ENCODE measurements at places on chromosomes 2 and 18.

DNA sequence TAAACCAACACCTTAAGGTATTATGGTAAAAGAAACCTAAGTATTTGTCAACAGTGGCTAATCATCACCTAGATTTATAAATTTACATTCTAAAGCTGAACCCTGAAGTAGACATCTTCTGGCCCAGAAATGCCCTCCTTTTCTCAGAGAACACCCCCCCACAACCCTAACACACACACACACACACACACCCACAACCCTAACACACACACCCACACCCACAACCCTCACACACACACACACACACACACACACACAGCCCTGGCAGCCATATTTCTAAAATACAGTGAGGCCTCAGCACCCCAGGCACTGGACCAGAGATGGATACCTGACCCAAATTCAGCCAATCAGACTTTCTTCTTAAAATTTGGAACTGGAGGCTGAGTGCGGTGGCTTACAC is 14.3 kb downstream of the SRBD1 start:
- no peak for DNase-seq

GRCh38 chr2:48026865-48027264 is 120.6 kb upstream of the FBXO11 start:
- DNase-seq: no peak

- DNase-seq: no peak
These were observed 53.6 kb upstream of the SLC14A1 start for GRCh38 chr18:45670281-45670962.

GRCh38 chr2:169507698-169508097 is 1.8 kb upstream of the KLHL41 start:
- peak; percentile 62 for DNase-seq

DNA sequence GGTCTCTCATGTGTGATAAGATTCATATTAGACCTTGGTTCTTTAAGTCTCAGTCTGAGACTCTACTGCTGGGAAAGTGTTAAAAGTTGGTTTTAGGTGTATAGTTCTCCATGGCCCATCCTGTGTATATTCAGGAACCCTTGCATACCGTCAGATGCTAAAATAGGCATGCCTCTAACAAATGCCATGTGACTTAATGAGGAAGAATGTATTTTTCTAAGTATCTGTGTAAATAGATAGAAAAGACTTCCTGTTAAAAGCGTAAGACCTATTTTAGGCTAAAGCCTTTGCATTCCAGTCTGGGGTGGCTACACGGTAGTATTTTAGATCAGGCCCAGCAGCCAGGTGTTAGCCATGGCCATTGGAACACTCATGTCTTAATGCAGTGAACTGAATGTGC is 73.3 kb downstream of the RHBDD1 start:
- no peak for DNase-seq

DNA sequence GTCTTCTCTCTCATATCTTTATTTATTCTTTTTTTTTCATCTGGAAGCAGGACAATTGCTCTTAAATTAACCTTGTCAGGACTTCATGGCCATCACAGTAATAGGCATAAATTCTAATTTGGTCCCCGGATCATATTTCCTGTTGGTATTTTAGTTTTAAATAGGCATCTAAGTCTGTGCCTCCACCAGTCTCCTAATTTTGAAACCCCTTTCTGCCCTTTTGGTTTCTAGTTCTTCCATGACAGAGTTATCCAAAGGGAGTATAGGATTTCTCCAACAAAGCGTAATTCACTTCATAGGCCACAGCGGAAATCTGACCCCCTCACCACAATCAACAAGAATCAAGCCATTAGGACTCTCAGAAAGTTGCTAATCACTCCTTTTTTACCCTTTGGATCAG is 3.8 kb downstream of the EPHA4 start:
- no peak for DNase-seq

DNA sequence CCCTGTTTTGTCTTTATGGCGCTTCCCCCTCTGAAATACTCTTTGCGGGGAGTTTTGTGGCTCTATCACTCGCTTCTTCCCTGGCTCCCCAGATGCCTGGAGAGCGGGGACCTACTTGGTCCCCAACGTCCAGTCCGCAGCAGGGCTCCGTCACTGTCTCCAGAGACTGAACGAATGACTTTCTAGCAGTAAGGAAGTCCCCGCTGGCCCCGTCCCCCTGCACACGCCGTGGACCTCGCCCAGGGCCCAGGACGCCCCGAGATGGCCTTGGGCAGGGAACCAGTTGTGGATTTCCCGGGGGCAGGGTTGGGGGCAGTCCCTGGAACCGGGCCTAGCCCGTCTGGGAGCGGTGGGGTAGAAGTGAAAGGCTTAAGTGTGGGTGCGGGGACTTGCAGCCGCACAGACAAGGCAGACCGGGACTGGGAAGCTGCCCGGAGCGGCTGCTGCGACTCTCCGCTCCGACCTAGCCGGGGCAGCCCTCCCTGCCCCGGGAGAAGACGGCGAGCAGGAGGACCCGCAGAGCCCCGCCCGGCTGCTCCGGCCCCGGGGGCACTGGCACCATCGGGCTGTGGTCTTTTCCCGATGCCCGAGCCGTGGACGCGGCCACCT is 821 bp upstream of the EPHA4 start:
- peak; percentile 35 for DNase-seq

GRCh38 chr2:66569321-66569851 is 134.5 kb downstream of the MEIS1 start:
- peak; percentile 74 for DNase-seq

All from A172 (cell line).